ENCODE measurements at places on chromosomes 5 and 9. TPM values are rescaled to one million over a fixed set of nuclear protein-coding genes. Genes with fewer than 3 reads are reported as not detected.

Gene TAF11L5
- not detected for total RNA-seq

Gene IL9
- total RNA-seq = not detected

Gene GBGT1
- total RNA-seq = 1.3 TPM

Gene SAPCD2
- total RNA-seq = 4.1 TPM

Gene SPINK6
- not detected for total RNA-seq

Gene PCDHGB4
- total RNA-seq = 5.3 TPM

Gene BRINP1
- 0.85 TPM for total RNA-seq

Gene RFESD
- total RNA-seq = 4.0 TPM

Gene HEMGN
- total RNA-seq = not detected

Gene GPR150
- 0.24 TPM for total RNA-seq

Gene ZNF474
- not detected for total RNA-seq

Gene HARS1
- 36.7 TPM for total RNA-seq

Gene HRH2
- not detected for total RNA-seq

Gene FOXI1
- total RNA-seq = not detected

Gene BARHL1
- not detected for total RNA-seq

Gene ELOVL7
- 22.7 TPM for total RNA-seq

Gene PCDHGA3
- under 0.01 TPM for total RNA-seq

Gene ROPN1L
- under 0.01 TPM for total RNA-seq

Gene C5orf47
- total RNA-seq = not detected

Gene FRMPD1
- not detected for total RNA-seq

Gene ADRA1B
- not detected for total RNA-seq

Gene RRAGA
- 19.4 TPM for total RNA-seq

Gene DPM2
- 13.6 TPM for total RNA-seq

Gene ZNF618
- total RNA-seq = 1.7 TPM

Gene NUTM2F
- not detected for total RNA-seq

Gene PCDHB11
- 0.43 TPM for total RNA-seq

Gene CDKN2B-AS1
- 2.7 TPM for total RNA-seq
